Bronchial epithelial cell (primary cell): ENCODE measurements at places on chromosomes 7 and 10. TPM values are rescaled to one million over a fixed set of nuclear protein-coding genes. Genes with fewer than 3 reads are reported as not detected.

Gene LRGUK
- total RNA-seq: under 0.01 and 0.26 TPM in 2 replicates

Gene LIPK
- total RNA-seq: 0.13 TPM in 1 of 2 replicates, not detected in the other

Gene NME8
- not detected in 2 replicates for total RNA-seq

Gene CALML5
- 0.79 and 4.4 TPM in 2 replicates for total RNA-seq
